Naive thymus-derived CD8-positive, alpha-beta T cell (primary cell): ENCODE measurements at places on chromosomes 4 and X. TPM values are rescaled to one million over a fixed set of nuclear protein-coding genes. Genes with fewer than 3 reads are reported as not detected.

Gene IL2
- total RNA-seq: not detected

Gene UGT2B15
- not detected for total RNA-seq

Gene SRPK3
- total RNA-seq: not detected

Gene GLRA2
- not detected for total RNA-seq

Gene DSPP
- not detected for total RNA-seq

Gene NHSL2
- total RNA-seq: 0.52 TPM

Gene HS6ST2
- total RNA-seq: not detected

GRCh38 chrX:30488092-30488491 lies 89.5 kb downstream of the TASL start:
- no peak for DNase-seq

GRCh38 chr4:137981277-137981676 lies 260.9 kb downstream of the SLC7A11 start:
- no peak for DNase-seq

DNA sequence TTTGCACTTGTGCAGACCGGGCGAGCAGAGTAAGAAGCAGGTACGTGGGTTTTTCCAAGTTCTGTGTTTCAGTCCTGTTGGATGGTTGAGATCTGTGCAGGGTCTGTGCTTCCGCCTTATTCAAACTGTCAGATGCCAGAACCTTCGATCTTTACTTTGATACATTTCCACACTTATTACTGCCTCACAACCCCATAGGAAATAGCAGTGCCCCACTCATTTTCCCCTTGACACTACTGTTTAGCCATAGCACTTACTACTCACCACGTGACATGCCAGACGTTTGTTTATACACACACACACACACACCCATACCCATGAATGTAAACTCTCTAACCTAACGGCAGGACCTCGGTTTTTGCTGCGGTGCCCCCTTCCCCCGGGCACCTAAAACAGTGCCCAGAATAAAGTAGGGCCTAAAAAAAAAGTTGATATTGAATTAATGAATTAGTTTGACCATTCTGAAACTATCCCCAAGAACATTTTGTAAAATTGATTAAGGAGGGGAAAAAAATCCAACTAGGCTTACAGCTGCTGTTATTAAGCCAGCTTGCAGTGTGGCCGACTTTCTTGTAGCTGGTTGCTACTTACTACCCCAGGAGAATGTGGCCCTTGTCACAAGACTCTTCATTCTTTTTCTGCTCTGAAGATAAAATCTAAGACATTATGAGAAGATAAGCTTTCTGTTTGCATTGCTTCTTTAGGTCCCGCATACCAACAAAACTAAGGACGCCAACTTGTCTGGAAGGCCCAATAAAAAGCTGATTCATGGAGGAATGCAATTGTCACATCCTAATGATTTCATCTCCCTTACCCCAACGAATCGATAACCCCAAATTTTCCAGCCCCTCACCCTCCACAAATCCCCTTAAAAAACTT lies 704 bp upstream of the SEPSECS start:
- no peak for DNase-seq

DNA sequence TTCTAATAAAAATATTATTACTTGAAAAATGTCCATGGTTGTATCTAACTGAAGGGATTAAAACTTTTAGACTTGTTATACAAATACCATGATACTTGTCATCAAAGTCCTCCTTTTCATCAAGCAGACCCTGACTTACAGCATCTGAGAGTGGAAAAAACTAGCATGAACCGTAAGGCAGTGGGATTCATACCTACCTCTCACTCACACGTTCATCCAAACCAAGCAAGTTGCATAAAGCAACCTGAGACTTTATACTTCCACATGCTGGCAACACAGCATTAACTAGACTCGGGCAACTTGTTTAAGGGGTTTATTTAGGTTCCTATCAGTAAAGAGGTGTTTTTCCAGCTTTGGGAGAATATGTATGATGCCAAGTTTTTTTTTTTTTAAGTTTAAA lies 22.6 kb upstream of the TLR7 start:
- DNase-seq: no peak

- DNase-seq: no peak
Measured at GRCh38 chr4:147355032-147355656, 125.8 kb upstream of the EDNRA start.

DNA sequence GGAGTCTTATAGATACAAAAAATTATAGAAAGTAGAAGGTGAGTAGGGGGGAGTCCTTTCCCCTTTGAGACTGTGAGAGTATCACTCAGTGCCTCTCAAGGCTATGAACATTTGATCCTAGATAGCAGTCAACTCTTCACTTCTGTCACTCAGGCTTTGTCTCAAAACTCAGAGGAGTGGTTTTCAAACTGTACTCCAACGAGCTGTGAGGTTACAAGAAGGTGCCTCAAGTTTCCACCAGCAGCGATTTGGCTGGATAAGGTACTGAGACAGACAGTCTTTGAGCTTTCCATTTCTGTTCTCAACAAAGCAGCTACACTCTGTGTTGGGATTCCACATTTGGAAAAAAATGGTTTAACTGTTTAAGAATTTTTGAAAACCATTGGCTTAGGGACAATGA lies 48.0 kb upstream of the NDST3 start:
- no peak for DNase-seq

GRCh38 chr4:153466949-153467896 lies 1.1 kb downstream of the TMEM131L start:
- DNase-seq: no peak

GRCh38 chr4:16082426-16083240 lies 1.2 kb downstream of the PROM1 start:
- DNase-seq: no peak

DNA sequence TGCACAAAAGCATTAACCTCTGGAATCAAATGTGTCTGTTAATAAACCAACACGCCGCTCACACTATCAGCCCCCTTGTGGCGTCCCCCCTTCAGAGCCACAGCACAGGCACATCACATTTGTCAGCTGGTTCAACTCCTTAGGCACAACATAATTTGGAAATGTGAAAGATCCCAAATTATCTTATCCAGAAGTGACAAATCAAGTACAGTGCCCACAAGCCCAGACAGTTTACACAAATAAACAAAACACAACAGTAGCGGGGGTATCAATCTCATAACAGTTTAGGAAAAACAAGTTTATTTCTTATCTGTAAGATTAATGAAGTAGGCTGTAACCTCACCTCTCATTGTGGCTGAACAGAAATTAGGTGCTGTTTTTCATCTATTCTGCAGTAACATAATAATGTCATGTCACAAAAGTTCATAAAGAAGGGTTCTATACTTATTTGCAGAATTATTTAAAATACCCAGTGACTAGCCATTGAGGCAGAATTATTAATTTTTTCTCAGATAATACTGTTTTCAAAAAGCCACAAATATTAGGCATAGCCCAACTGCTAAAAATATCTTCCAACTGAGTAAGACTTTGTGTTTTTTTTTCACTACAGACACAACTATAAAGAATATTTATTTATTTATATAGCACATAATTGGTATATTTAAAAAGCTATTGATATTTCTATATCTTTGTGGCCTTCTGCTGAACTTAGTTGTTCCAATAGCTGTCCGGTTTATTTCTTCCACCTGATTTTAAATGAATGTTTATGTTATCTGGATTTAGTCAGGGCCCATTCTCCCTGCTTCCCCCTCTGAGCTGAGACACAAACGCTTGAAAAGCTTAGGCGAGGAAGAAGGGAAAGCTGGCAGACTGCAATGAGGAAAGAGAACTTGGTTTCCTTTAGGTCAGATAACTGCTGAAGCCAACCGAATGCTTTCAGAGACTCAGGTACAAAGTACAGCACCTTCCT lies 214.7 kb downstream of the QDPR start:
- no peak for DNase-seq

GRCh38 chrX:26192204-26192603 lies at the start of gene MAGEB6:
MAGEB6 (plus strand) TSS chrX:26192440; CDS start chrX:26193847, 1,407 bp downstream.
- DNase-seq: no peak

GRCh38 chrX:27132862-27133261 lies 330.3 kb downstream of the PPP4R3C start:
- no peak for DNase-seq

- no peak for DNase-seq
Measured at GRCh38 chr4:52260514-52261210, 209.6 kb downstream of the SPATA18 start.

- DNase-seq: no peak
Measured at GRCh38 chrX:49901048-49901447, 21.3 kb upstream of the CLCN5 start.

GRCh38 chr4:54104907-54105306 lies 4.9 kb downstream of the GSX2 start:
- no peak for DNase-seq
